Activated CD4-positive, alpha-beta T cell treated with anti-CD3 and anti-CD28 coated beads for 1 hour (primary cell): ENCODE measurements at places on chromosomes 6 and 20.
A peak's percentile ranks its signal among the peaks of the same experiment; 100 is the strongest.

DNA sequence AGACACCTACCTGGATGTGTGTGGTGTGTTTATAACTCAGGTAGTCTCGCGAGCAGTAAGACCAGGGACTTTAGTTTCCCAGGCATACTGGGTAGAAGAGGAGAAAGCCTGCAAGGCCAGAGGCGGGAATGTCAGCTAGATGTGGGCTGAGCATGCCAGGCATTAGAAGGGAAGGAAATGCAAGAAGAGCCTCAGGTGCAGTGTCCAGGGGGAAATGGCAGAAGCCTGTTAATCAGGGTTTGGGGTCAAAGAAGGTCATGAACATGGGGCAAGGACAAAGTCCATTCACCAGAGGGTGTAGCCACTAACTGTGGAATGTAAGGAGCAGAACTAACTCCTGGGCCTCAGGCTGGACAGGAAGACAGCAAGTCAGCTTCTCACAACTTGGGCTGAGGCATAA lies 305.0 kb downstream of the SMOC2 start:
- no peak for DNase-seq

- no peak for DNase-seq
These were observed 288.1 kb upstream of the PRDM1 start for GRCh38 chr6:105797983-105798453.

- DNase-seq = no peak
These were observed 375.9 kb upstream of the EYS start for GRCh38 chr6:66082914-66083313.

- no peak for DNase-seq
These were observed 108.1 kb upstream of the TIAM2 start for GRCh38 chr6:154887051-154887450.

DNA sequence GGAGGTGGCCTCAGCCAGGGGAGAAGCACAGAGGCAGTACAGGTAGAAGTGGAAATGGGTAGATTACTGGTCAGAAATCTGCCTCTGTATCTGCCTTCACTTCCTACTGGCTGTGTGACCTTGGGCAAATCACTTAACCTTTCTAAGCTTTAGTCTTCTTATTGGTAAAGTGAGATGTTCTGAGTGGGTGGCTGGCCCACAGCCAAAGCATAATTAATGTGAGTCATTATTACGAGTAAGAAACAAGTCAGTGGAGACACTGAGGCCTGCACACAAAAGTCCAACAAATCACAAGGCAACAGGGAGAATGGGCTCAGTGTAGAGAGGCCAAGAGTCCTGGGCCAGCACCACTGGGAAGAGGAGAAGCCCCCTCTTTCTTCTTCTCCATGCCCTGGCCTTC lies 39.1 kb downstream of the NRN1 start:
- no peak for DNase-seq

- DNase-seq = no peak
These were observed 150.7 kb downstream of the UTRN start for GRCh38 chr6:144435602-144436426.

- DNase-seq = peak; percentile 15
These were observed 1.0 kb downstream of the HELZ2 start for GRCh38 chr20:63572788-63573646.

- DNase-seq = no peak
These were observed 14.9 kb upstream of the RFPL4B start for GRCh38 chr6:112332274-112332673.
